ENCODE measurements at places on chromosomes 3 and 15.
A peak's percentile ranks its signal among the peaks of the same experiment; 100 is the strongest.

GRCh38 chr3:36197151-36197550 is 183.2 kb upstream of the STAC start:
- DNase-seq: no peak

GRCh38 chr3:122358703-122359032 is 24.4 kb downstream of the MIX23 start:
- no peak for DNase-seq

- DNase-seq: peak; percentile 27
Observed at GRCh38 chr3:49723296-49723627, 489 bp downstream of the GMPPB start.

DNA sequence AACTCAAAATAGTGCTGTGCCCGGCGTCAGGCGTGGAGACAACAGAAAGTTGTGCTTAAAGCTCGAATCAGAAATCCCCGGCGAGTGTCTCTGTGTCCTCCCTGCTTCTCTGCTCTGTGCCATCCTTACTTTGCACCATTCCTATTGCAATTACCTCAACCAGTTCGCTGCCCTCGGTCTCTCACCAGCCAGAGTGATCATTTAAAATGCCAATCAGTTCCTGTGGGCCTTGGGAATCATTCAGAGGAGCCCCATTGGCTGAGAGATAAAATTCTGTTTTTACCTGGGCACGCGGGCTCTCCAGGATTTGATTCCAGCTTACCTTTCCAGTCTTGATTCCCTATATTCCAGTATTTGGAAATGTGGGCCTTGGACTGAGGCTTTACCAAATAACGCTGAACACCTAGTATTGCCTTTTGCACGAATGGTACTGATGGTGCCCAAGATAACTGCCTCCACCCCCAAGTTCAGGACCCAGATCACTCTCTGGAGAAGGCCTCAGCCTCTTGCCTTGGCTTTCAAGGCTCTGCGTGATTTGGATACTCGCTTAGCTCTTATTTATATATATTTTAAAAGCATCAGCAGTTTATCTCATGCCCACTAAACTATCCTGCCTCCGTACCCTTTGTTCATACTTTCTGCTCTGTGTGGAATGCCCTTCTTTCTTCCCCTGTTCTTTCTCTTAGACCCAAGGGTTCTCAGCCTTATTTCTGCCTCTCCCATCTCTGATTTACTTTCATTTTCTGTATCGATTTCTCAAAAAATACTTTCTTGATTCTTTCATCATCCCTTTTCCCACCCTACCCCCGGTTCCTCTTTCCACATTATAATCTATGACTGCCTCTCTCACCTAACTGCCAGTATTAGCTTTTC is 863 bp downstream of the PSMA4 start:
- peak; percentile 26 for DNase-seq

GRCh38 chr3:31754575-31755278 is 222.0 kb downstream of the STT3B start:
- DNase-seq: no peak

DNA sequence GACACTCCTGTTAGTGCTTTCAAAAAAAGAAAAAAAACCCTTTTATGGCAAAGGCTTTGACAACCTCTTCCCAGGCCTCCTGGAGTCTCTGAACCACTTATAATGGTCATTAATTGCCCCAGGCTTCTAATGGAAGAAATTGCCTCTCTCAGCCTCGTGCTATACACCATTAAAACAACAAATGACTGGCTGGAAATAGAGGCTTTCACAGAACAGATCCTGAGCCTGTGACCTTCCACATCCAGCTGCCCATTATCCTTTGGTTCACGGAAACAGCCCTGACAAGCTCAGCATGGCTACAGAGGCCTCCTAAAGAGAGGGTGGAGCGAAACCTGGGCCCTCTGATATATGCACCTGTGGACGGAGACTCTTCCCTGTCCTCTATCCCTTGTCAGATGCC is 26.8 kb upstream of the MKRN3 start:
- peak; percentile 94 for DNase-seq

GRCh38 chr3:95184038-95184437 is 1121.2 kb downstream of the NSUN3 start:
- no peak for DNase-seq

GRCh38 chr15:37891766-37892368 is 42.6 kb upstream of the TMCO5A start:
- DNase-seq: peak; percentile 2

DNA sequence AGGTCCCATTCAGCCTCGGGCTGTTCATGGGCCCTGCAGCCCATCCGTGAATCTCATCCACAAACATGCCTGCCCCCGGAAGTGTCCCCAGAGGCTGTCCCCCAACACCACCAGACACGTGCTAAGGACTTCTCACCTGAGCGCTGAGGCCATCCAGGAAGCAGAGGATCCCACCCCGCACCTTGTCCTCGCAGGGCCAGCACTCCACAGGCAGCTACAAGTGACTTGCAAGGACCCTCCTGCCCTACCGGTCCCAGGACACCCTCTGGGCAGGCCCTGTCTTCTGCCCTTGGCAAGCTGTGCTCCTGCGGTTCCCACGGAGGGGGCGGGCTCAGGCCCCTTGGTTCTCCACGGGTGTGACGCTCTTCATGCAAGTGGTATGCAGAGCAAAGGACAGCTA is 146.0 kb downstream of the NUP210 start:
- DNase-seq: no peak

All from NCI-H146 (cell line).